Femur (tissue), 1 donor: ENCODE measurements at places on chromosomes 5 and 9.

DNA sequence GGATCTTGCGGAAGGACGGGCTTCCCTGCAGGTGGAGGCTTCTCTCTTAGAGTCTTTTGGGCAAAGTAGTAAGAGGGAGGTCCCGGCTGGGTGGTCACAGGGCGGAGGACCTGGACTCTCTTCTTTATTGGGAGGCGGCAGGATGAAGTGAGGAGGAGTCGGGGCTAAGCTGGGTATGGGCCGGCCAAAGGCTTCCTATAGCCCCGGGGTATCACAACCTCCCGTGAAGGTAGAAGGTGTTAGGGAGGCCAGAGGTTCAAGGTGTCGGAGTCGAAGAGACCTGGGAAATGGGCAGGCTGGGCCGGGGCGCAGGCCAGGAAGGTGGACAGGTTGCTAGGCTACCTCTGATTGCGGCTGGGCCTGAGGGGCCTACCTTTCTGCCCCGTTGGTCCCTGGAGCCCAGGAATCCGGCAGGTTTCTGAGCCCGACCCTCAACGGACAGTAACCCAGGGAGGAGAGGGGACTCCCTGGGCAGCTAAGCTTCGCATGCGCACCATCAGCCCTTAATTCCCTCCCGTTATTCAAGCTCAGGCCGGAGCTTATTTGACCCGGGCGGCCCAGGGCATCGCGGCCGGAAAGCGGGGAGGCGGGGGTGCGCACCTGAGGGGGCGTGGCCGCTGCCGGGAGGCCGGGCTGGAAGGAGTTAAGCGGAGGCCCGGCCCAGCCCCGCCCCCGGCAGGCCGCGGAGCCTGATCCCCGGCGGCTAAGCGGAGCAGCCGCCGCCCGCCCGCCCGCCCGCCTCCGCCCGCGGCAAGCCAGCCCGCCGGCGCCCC is at the start of gene TESK1:
TESK1 (plus strand) TSS at position 685 of the 773 bp plus-strand sequence. CDS start 358 bp downstream, outside the sequence.
- peak; percentile 75 for DNase-seq

- no peak for DNase-seq
These were observed 45.2 kb downstream of the MRRF start for GRCh38 chr9:122309861-122310260.

- no peak for DNase-seq
These were observed 90.1 kb upstream of the SPOCK1 start for GRCh38 chr5:137589185-137589584.

GRCh38 chr5:80755626-80756025 is 100.8 kb upstream of the DHFR start:
- DNase-seq, result no peak

- DNase-seq, result no peak
These were observed 142.9 kb downstream of the CAMK4 start for GRCh38 chr5:111367115-111367514.
